Upper lobe of left lung (tissue), 6 donors: ENCODE measurements at places on chromosomes 16 and 17. TPM values are rescaled to one million over a fixed set of nuclear protein-coding genes. Genes with fewer than 3 reads are reported as not detected.

The CALB2 gene
- total RNA-seq, result not detected

The KCNG4 gene
- not detected for total RNA-seq

- no peak for DNase-seq
Measured at GRCh38 chr17:2056206-2057174, 1.6 kb downstream of the HIC1 start.

- no peak for DNase-seq
Measured at GRCh38 chr17:64968652-64969501, 49.6 kb upstream of the LRRC37A3 start.

The HSD17B1 gene
- total RNA-seq, result 1.4 TPM

DNA sequence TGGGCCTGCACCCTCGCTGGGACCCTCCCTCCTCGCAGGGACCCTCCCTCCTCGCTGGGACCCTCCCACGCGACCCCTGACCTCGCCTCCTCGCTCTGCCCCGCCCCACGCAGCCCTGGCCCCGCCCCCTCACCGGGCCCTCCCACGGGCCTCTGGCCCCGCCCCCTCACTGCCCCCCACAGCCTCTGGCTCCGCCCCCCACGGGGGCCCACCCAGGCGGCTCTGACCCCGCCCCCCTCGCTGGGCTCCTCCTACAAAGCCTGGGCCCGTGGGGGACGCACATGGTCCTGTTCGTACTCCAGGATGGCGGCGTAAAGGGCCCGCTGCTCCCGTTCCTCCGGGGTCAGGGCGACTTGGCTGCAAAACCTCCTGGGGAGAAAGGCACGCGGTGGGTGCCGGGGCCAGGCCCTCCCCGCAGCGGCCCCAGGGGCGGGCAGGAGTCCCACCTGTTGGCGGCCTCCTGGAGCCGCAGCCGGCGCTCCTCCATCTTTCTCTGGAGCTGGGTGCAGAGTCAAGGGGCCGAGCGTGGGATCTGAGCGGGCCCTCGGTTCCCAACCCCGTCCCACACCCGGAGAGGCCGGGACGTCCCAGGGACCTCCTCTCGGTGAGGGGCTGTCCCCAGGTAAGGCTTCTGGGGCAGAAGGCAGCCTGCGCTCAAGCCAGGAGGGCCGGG, 9.0 kb downstream of the VPS9D1 start:
- DNase-seq, result peak; percentile 91
